Cerebellar nuclear complex (tissue), 1 donor: ENCODE measurements at places on chromosomes 7 and 10.

DNA sequence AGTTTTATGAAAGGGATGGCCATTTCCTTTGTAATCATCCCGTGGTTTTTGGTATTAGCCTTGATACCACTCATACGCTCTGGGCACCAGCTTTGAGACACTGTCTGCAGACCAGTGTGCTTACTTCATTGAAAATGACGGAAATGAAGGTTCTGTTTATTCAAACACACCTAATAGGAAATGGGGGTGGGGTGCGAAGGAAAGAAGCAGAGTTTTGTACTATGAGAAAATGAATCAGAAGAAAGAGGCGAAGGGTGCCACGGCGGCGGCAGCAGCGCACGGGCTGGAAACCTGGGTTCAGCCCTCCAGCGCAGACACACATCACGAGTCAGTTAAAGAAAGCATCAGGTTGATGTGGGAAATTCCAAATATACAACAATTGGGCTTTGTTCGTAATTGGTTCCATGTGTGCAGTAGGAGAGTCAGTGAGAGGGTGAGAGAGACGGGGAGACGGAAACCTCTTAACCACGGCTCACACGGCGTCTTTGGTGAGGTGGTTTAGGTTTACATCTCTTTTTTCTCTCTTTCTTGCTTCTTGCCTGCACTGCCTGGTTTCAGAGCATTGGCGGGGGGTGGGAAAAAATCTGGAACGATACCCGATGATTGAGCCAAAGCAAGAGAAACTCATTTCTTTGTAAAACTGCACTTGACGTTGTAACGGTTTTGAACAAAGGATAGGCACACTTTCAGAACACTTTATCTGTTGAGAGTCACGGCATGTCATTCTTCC is 321.2 kb downstream of the FRMD4A start:
- no peak for DNase-seq

DNA sequence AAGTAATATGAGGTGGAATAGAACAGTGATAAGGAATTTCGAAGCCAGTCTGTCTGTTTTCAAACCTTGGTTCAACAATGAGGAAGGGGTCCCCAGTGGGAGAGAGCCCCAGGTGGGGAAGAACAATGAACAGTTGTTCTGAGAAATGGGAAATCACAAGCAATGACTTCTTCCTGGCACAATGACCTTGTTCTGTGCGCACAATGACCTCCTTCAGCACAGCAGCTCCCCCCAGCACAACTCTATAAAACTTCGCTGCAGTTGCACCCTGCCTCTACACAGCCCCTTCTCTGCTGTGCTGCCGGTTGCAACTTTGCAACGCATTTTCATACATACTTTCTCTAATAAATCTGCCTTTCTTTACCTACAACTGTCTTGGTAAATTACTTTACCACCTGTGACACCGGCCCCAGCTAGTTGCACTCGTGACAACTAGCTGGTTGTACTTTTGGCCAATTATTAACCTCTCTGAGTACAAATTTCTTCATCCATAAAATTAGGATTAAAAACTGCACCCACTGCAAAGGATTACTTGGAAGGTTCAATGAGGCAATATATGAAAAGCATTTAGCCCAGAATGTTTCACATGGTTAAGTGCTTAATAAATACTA is 40.5 kb downstream of the ASB4 start:
- DNase-seq = no peak

- DNase-seq = no peak
Measured at GRCh38 chr10:117429643-117430265, 54.5 kb upstream of the PDZD8 start.

DNA sequence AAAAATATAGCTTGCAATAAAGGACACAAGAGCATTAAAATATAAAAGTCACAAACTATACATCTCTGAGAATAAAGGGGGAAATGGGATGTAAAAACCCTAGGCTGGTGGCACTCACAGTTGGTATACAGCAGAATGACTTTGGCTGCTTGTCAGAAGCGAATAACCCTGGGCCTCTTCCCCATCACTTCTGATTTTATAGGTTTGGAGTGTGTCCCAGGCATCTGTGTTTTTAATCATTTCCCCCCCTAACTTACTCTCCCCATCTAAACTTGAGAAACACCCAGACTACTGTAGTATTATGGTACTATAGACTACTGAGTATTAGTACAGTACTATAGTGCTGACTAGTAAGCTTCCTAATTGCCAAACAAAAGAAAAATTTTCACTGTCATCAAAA is 1.8 kb upstream of the RPA3 start:
- DNase-seq = no peak

- no peak for DNase-seq
Measured at GRCh38 chr7:41786944-41787343, 84.1 kb upstream of the INHBA start.

DNA sequence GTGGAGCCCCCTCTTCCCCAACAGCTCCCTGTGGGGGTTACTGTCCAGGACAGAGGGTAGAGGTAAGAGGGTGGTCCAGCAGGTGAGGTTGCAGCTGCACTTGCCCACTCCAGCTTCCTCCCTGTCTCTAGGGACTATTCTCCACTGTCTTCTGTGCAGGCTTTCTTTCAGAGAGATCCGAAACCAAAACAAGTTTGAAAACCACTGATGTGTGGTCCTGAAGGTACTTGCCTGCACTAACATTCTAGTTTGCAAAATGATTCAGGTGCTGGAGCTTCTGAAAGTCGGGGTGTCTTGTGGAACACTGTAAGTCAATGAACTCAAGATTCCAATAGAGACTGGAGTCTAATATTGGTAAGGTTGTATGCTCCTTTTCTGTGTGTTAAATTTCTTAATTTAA is 63.1 kb downstream of the BLNK start:
- no peak for DNase-seq

GRCh38 chr7:121456785-121457359 is 60.8 kb upstream of the FAM3C start:
- no peak for DNase-seq

GRCh38 chr7:159139639-159140038 is 5.0 kb downstream of the VIPR2 start:
- DNase-seq = no peak

GRCh38 chr10:44567471-44567870 is 182.6 kb upstream of the CXCL12 start:
- no peak for DNase-seq

GRCh38 chr10:6059506-6059905 is 2.7 kb downstream of the IL2RA start:
- DNase-seq = no peak

DNA sequence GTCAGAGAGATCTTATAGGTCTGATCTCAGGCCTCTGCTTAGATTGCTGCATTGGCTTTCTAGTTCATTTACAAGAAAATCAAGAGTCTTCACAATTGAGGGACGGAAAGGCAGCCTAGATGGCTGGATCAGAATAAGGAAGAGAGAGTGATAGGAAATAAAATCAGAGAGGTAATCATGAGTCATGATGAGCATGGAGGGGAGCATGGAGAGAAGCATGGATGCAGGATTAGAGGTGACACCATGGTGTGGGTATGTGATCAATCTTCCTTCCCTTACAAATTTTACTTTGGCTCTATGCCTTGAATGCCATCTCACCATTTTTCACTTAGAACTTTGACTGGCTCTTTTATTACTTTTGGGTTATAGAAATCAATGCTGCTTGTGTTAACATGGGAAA is 1.4 kb downstream of the BCCIP start:
- DNase-seq = no peak

DNA sequence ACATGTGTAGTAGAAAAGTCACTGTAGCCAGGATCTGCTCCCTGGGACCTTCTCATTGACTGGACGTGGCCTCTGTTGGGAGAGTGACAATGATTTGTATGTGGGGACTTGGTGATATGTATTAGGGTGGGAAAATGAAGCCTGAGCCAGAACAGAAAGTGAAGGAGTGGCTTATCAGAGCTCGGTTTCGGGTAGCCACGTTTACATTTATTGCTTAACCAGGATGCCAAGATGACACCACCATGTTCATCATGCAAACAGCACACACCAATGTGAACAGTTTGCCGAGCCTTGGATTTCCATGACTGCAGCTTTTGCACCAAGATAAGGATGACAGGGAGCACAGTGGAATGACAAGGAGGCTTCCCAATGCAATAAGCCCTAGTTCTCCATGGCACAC is 112.8 kb upstream of the STK17A start:
- no peak for DNase-seq

DNA sequence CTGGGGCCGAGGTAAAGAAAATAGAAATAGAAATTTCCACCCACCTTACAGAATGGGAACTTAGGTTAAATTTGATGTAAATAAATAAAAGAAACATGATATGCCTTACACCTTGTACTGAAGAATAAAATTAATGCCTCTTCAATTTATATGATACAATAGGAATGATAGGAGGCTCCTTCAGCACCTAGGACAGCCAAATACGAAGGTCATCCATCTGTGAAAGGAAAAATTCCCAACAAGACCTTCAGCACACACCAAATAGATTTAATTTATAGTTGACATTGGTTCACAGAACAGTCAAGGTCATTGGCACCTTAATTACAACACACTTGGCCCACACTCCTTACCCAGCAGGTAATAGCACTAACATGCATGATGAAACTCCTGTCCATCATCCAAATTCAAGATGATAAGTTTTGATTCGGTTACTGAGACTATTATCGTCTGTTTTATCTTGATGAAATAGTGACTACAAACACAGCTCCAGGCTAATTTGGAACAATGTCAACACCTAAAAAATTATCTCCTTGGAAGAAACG is 250.9 kb downstream of the SNX13 start:
- no peak for DNase-seq

DNA sequence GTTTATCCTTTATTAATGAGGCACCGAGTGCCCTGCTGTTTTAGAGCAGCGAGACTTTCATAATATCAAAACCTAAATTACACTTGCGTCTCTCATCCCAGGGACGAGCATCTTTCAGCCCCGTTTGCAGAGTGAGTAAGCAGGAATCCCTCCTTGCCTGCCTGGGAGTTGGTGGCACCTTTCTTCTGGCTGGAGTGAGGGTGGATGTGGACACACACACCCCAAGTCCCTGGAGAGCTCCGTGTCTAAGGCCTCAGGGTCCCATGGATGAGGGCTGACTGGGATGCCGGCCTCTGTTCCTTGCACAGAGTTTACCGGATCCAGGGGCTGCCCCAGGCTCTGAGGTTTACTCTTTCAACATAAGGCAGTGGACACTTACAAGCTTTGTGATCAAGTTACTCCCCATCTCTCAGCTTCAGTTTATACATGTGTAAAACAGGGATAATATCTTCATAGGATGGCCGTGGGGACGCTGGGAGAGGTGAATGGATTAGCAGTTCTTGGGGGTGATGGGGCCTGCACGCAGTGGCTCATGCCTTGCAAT is 24.5 kb downstream of the POLL start:
- DNase-seq = no peak

DNA sequence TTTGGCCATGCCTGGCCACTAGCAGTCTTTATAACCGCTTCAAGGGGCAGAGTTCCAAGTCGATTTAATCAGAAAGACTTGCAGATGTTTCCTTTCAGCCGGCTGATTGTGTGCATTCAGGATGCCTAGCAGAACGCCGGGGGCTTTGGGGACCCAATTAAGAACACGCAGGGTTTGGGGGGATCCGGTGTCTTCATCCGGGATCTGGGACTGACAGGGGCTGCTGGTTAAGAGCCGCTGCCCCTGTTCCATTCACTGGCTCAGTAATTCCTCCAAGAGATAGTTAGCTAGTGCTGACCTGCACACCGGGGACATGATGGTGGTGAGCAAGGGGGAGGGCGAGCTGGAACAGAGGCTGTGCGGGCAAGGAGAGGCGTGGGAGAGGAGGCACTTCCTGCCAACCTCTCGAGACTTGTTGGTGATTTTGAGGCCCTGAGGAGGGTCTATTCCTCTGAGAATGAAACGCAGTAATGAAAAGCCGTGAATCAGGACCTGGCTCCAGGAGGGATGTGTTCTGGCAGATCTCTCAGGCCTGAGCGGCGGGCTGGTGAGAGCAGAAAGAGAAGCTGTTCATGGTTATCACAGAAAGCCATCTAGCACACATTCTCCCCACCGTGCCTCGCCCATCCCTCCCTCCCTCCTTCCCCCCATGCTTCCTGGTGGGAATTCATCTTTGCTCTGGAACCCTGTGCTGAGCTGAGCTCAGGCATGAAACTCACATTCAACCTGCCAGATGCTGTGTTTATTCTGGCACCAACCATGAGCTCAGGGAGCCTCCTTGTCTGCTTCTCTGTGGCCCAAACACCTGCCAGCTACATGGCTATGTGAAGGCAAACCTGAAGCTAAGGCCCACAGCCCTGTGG is 152.0 kb downstream of the CCDC3 start:
- no peak for DNase-seq

GRCh38 chr7:29005829-29006228 is 47.7 kb upstream of the TRIL start:
- DNase-seq = no peak

GRCh38 chr10:117409549-117410305 is 34.5 kb upstream of the PDZD8 start:
- no peak for DNase-seq

DNA sequence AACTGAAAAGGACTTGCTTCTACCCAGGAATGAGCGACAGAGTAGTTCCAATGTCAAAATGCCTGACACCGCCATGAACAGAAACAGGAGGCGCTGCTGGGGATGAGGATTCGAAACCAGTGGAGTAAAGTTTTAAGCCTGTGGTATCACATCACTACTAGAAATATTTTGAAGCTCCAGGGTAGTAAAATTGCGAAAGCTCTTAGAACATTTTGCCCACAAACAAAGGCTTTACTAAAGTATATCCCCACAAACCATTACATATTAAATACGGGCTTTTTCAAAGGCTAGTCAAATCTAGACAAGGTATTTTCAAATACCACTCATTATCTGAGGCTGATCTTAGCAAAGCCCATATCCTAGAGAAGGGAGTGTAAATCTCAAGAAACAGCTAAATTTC is 2.4 kb downstream of the PRDX3 start:
- no peak for DNase-seq
